Kidney tubule cell (primary cell): ENCODE measurements at places on chromosomes 13 and 19.

GRCh38 chr13:51222037-51222685 is at the start of gene FAM124A:
TSS of gene FAM124A (plus strand) at chr13:51222398. CDS start at chr13:51222502, 104 bp downstream.
- DNase-seq: peak; percentile 59

GRCh38 chr19:47794526-47794925 is 9.8 kb downstream of the TPRX1 start:
- DNase-seq: no peak

- DNase-seq: peak; percentile 67
Measured at GRCh38 chr13:59677966-59678814, 485.5 kb downstream of the DIAPH3 start.

DNA sequence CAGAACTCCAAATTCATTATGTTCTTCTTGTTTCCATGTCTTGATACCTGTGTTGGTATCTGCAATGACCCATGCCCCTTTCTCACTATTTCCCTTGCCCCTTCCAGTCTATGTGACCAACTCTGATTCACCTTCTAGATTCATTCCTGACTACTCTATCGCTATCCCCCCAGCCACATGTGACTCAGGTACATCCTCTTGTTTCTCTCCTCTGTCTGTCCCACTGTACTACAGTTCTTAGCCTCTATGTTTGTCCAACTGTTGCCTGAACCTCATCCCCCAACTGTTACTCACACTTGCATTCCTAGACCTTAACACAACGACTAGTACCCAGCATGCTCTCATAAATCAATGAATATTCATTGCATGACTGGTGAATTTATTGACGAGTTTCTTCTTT is 10.0 kb upstream of the FLT3 start:
- DNase-seq: peak; percentile 87

- no peak for DNase-seq
Measured at GRCh38 chr19:42333975-42334696, 8.7 kb downstream of the MEGF8 start.

DNA sequence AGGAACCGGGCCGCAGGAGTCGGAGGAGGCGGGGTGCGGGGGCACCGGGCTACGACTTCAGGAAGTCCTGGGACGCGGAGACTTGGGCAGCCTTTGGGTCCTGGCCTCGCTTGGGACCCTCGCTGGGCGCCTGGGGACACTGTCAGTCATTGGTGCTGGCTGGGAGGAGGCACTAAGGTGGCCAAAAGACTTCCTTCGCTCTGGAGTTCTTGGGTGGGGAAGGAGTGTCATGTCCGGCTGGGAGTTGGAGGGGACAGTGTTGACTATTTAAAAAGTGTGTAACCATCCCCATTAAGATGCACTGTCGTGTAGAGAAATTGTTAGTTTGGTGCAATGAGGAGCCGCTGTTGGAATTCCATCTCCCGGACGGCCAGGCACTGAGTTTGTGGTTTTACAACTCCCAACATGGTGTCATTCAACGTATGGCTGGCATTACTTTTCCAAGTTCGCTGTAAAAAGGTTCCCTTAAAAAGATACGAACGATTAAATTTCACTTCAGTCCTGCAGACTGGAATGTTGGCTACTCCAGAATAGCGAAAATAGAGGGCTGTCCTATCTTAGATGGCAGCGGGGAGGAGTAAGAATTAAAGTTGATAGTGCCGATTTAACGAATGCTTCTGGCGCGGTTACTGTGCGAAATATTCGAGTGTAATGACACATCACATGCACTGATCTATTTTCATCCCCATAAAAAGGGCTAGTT is 776 bp downstream of the DNAJC3 start:
- peak; percentile 37 for DNase-seq
